ENCODE measurements at places on chromosomes 1 and 21. TPM values are rescaled to one million over a fixed set of nuclear protein-coding genes. Genes with fewer than 3 reads are reported as not detected.

The EFNA1 gene
- 14.4 TPM for polyA plus RNA-seq

The FNBP1L gene
- 21.5 TPM for polyA plus RNA-seq

The OR2G3 gene
- not detected for polyA plus RNA-seq

The SLC35D1 gene
- polyA plus RNA-seq = 4.8 TPM

The KCNH1 gene
- 0.08 TPM for polyA plus RNA-seq

DNA sequence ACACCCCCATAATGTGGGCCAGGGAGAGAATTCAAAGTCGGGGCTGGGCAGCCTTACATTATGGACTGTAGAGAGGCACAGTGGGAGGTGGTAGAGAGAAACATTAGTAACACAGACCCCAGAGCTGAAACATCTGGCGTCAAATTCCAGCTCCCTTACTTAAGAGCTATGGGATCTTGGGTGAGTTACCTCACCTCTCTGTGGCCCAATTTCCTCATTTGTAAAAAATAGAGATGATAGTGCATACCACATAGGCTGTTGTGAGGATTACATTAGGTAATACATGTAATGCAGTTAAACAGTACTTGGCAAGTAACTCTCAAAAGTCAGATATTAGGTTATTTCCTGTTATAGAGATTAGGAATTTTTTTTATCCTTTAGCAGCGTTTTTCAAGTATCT is 160.5 kb upstream of the KIAA0040 start:
- no peak overlapping the region for H3K4me3 ChIP-seq
- no peaks in the 10 kb centered on the region for H3K4me1 ChIP-seq
- no peaks in the 10 kb centered on the region for H3K36me3 ChIP-seq
- DNase-seq = no peak
- H3K27me3 ChIP-seq = no peaks in the 10 kb centered on the region

DNA sequence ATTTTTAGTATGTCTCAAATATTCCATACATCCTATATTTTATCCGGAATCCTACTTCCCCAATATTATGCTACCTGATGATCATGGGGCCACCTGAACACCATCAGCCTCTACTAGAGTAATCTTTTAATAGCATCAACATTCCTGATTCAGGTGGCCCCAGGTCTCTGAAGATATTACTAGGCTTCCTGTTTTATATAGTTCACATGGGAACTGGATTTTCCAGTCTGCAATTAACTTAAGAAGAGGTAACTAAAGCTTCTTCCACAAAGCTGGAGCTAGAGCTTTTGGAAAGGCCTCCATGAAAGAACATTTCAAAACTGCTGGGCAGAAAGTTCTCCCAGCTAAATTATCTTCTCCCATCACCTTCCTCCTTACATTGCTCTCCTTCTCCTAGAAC is 72.3 kb upstream of the ADAM30 start:
- no peak for DNase-seq
- peaks cover 5% of the 10 kb centered on the region for H3K4me1 ChIP-seq
- H3K4me3 ChIP-seq = no peak overlapping the region
- no peaks in the 10 kb centered on the region for H3K27me3 ChIP-seq
- peaks cover 58% of the 10 kb centered on the region for H3K36me3 ChIP-seq
- no peak overlapping the region for H3K27ac ChIP-seq

GRCh38 chr1:219049501-219049900 is 124.2 kb upstream of the LYPLAL1 start:
- no peaks in the 10 kb centered on the region for H3K4me1 ChIP-seq
- DNase-seq = no peak
- no peaks in the 10 kb centered on the region for H3K36me3 ChIP-seq
- H3K27me3 ChIP-seq = no peaks in the 10 kb centered on the region
- no peak overlapping the region for H3K27ac ChIP-seq
- H3K4me3 ChIP-seq = no peak overlapping the region

DNA sequence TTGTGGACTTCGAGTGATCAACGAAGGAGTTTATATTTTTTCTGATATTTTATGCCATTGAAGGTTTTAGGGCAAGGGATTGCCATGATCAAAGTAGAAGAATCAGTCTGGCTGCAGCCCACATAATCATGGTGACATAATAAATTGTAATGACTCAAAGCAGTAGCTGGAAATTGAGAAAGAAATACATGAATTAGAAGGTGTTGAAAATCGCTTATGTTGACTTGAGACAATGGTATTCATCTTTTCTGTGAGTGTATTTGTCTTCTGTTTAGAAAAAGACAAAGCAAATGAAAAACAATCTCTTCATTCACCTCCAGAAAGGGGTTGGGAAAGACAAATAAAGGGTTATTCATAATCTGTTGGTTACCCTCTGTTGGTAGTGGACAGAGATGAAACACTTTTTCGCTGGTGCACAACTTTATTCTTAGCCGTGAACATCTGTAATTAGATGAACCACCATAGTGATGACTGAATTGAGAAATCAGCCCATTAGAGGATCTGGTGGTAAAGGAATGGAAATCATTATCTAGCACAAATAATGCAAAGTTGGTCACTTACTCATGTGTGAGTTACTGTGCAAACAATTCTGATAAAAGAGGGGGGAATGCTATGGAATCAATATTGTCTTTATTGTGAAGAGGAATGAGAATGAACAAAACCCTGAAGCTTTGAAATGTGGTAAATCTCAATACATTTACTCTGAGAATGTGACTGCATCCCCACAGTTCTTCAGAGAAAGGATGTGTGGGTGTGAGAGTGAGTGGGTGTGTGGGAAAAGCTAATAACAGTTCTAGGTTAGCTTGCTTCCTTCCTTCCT is 121.8 kb downstream of the NTNG1 start:
- no peak overlapping the region for H3K4me3 ChIP-seq
- H3K4me1 ChIP-seq = peaks cover 23% of the 10 kb centered on the region
- H3K36me3 ChIP-seq = no peaks in the 10 kb centered on the region
- DNase-seq = no peak
- no peak overlapping the region for H3K27ac ChIP-seq

GRCh38 chr1:40592107-40592803 is 60.8 kb downstream of the ZNF684 start:
- DNase-seq = peak; percentile 51
- H3K4me3 ChIP-seq = no peak overlapping the region
- H3K27me3 ChIP-seq = no peaks in the 10 kb centered on the region
- no peaks in the 10 kb centered on the region for H3K36me3 ChIP-seq

- DNase-seq = peak; percentile 19
- H3K36me3 ChIP-seq = no peaks in the 10 kb centered on the region
- no peak overlapping the region for H3K27ac ChIP-seq
- no peaks in the 10 kb centered on the region for H3K4me1 ChIP-seq
- no peaks in the 10 kb centered on the region for H3K27me3 ChIP-seq
- no peak overlapping the region for H3K4me3 ChIP-seq
Measured at GRCh38 chr1:107544285-107544684, 403.4 kb downstream of the NTNG1 start.

DNA sequence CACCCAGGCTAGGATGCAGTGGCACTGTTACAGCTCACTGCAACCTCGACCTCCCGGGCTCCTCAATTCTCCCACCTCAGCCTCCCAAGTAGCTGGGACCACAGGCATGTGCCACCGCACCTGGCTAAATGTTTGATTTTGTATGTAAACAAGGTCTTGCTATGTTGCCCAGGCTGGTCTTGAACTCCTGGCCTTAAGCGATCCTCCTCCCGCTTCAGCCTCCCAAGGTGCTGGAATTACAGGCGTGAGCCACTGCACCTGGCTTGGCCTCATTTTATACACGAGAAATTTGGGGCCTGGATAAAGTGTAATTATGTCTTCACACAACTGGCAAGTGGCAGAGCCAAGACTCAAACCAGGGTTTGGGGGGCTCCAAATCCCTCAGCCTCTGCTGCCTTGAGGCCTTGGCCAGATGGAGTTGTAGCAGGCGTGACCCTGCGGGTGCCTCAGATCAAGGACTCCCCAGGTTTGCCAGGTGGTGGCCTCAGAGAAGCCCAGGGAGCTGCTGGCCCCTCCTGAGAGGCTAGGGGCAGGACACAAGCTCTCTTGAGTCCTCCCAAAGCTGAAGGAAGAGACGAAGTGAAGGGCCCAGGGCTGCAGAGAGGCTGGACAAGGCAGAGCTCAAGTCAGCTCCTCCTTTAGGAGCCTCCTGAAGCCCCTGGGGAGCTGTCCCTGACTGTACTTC is 61.7 kb downstream of the MDM4 start:
- H3K4me3 ChIP-seq = no peak overlapping the region
- H3K27me3 ChIP-seq = no peaks in the 10 kb centered on the region
- H3K27ac ChIP-seq = no peak overlapping the region

GRCh38 chr1:35672116-35672515 is 30.8 kb upstream of the PSMB2 start:
- peaks cover 4% of the 10 kb centered on the region for H3K27me3 ChIP-seq
- no peaks in the 10 kb centered on the region for H3K36me3 ChIP-seq
- no peak overlapping the region for H3K27ac ChIP-seq
- no peaks in the 10 kb centered on the region for H3K4me1 ChIP-seq
- no peak for DNase-seq

- H3K4me3 ChIP-seq = no peak overlapping the region
- no peaks in the 10 kb centered on the region for H3K36me3 ChIP-seq
- H3K27ac ChIP-seq = no peak overlapping the region
- H3K27me3 ChIP-seq = no peaks in the 10 kb centered on the region
- DNase-seq = no peak
Measured at GRCh38 chr1:35264871-35265270, 3.6 kb upstream of the ZMYM4 start.

GRCh38 chr1:86537928-86538695 is 8.8 kb upstream of the CLCA4 start:
- no peaks in the 10 kb centered on the region for H3K36me3 ChIP-seq
- no peak overlapping the region for H3K4me3 ChIP-seq
- H3K27me3 ChIP-seq = no peaks in the 10 kb centered on the region
- no peak for DNase-seq
- no peaks in the 10 kb centered on the region for H3K4me1 ChIP-seq

GRCh38 chr21:34596561-34597271 is 18.2 kb downstream of the RCAN1 start:
- DNase-seq = no peak
- no peak overlapping the region for H3K27ac ChIP-seq
- no peaks in the 10 kb centered on the region for H3K36me3 ChIP-seq
- H3K4me1 ChIP-seq = 0 out of 2 replicates have a peak, but pooled peaks cover 3% of the 10 kb centered on the region
- no peak overlapping the region for H3K4me3 ChIP-seq

- H3K4me1 ChIP-seq = peaks cover 13% of the 10 kb centered on the region
- DNase-seq = no peak
- H3K4me3 ChIP-seq = no peak overlapping the region
- no peaks in the 10 kb centered on the region for H3K27me3 ChIP-seq
- H3K27ac ChIP-seq = no peak overlapping the region
Measured at GRCh38 chr1:19465123-19465522, 20.2 kb downstream of the CAPZB start.

DNA sequence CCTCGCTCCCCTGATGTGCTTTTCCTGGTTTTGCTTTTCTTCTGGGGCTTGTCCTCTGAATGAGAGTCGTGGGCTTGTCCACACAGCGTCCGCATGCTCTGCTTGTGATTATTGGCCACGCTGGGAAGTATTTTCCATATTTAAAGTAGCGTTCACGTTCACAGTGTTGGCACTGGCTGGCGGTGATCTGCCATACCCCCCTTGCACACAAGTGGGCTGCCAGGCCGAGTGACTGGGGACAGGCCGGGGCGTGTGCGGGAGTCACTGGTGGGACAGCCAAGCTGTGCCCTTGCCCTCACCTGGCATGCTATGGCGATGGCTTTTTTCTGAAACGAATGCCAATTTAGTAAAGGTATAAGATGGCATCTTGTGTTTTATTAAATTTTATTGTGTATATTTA is 32.8 kb downstream of the SLC37A1 start:
- H3K4me1 ChIP-seq = peaks cover 13% of the 10 kb centered on the region
- no peak for DNase-seq
- H3K4me3 ChIP-seq = no peak overlapping the region

DNA sequence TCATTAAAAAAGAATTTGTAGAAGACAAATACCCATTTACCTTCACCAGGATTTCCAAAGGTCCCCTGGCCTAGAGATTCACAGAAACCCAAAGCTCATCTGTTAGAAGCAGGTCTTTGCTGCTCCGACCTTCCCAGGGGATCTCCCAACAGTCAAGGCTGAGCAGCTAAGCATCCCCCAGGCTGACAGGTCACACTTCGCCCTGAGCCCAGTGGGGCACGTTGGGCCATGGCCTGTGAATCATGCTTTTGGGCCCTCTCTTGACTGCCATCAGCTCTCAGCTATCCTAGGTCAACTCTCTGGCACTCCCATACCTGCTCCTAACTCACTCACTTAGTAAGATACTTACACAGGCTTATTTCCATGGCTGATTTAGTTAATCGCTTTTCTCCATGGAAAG is 157.7 kb downstream of the DSCAM start:
- no peaks in the 10 kb centered on the region for H3K27me3 ChIP-seq
- no peak overlapping the region for H3K4me3 ChIP-seq
- H3K4me1 ChIP-seq = peaks cover 25% of the 10 kb centered on the region
- no peaks in the 10 kb centered on the region for H3K36me3 ChIP-seq
- no peak for DNase-seq
- H3K27ac ChIP-seq = no peak overlapping the region

DNA sequence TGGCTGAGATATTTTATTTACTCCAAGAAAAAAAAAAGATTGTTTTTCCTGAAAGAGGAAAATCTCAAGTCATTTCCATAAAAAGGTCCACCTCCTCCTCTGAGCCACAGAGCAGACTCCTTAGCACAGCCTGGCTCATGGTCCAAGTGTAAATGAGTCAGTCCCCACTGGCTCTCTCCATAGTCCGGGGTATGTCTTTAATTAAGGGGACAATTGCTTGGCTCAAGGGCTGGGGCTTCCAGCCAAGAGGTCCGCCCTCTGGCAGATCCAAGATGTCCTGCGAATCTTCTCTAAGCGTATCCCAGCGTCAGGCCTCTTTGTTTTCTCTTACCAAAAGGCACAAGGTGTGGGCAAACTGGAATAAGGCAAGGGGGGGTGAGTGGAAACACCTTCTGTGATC is 33.3 kb downstream of the FOXD2 start:
- no peaks in the 10 kb centered on the region for H3K27me3 ChIP-seq
- no peak overlapping the region for H3K4me3 ChIP-seq
- H3K27ac ChIP-seq = no peak overlapping the region

Measured in SK-N-SH (cell line).